ENCODE measurements at places on chromosomes 16 and 17.

- no peak for DNase-seq
Measured at GRCh38 chr17:14080847-14081251, 11.5 kb downstream of the COX10 start.

DNA sequence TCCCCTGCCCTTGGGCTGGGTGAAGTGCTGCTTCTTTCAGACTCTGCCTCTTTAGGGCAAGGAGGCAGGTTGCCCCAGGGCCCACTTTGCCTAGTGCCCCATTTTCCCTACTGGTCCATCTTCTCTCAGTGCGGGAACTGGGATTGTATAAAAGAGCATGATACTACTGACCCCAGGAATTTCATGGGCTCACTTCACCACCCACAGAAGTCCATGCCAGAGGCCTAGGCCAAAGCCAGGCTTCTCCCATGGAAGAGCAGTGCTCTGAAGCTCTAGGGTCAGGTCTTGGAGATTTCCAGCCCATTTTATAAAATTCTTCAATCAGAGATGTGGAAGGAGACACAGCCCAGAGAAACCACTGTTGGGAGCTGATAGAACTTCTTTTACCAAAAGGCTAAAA lies 5.7 kb downstream of the CACNG1 start:
- DNase-seq = no peak

GRCh38 chr16:17426451-17426850 lies 44.3 kb downstream of the XYLT1 start:
- no peak for DNase-seq

GRCh38 chr16:50741225-50741780 lies 583 bp upstream of the CYLD start:
- DNase-seq = no peak

DNA sequence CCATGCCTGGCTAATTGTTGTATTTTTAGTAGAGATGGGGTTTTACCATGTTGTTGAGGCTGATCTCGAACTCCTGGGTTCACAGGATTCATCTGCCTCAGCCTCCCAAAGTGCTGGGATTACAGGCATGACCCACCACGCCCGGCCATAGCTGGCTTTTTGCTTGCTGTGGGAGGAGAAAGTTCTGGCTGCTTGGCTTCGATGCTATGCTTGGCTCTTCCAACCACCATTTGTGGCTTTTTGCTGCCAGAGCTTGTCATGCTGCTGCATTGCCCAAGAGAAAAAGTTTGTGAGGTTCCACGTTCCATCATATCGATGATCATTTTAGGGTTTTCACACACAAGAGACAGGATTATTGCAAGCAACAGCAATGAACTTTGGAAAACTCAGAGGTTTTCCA lies 16.2 kb downstream of the BMERB1 start:
- no peak for DNase-seq

- DNase-seq = no peak
Measured at GRCh38 chr16:88988980-88989811, 12.2 kb upstream of the CBFA2T3 start.

DNA sequence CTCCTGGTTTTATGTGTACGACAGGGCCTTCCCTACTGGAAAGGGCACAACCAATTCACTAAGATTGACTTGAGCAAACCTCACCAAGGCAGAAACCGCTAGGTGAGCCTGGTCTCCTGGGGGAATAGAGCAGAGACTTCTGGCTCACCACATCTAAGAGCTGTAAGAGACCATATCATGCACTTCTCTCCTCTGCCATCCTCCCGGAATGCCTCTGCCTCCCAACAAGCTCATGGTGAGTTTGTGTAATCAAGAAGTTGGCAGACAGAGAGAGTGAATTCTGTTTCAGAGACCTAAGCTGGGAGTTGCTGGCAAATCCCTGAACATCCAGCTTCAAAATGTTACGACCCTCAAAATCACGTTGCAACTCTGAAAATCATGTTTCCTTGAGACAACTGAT lies 154.8 kb downstream of the SLC39A11 start:
- DNase-seq = no peak

DNA sequence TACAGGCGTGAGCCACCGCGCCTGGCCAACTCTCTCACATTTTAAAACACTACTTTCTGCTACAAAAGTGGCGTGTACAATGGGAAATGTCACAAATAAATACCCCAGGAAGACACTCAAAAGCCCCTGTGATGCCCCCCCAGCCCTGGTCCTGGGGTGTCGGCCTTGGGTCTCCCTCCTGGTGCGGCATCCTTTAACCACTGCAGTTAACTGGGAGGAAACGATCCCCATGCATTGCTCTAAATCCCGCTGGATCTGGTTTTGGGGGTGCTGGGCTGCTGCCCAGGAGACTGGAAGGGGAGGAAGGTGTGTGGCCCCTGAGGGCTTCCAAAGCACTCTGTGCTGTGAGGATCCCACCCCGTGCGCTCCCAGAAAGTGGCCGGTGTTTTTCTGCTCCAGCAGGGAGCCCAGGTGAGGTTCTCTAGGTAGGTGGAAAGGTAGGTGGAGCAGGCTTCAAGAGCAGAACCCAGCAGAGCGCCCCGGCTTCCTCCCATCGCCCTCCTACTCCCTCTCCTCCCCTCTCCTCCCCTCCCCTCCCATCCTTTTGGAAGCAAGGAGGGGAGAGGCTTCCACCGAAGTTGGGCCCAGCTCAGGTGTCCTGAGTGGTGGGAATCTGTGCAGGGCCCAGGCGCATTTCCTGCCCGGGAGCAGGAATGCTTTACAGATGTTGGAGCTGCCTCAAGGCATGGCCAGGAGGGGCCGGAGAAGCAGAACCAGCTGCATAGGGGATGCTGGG lies 363.3 kb downstream of the SEC14L1 start:
- no peak for DNase-seq

- no peak for DNase-seq
Measured at GRCh38 chr16:54657709-54658102, 273.0 kb upstream of the IRX5 start.

Data from SHP77 (cell line).